Effector memory CD4-positive, alpha-beta T cell (primary cell): ENCODE measurements at places on chromosomes 1 and 21.

- no peak for DNase-seq
Observed at GRCh38 chr1:40884055-40884795, 22.1 kb upstream of the CITED4 start.

- no peak for DNase-seq
Observed at GRCh38 chr21:34886240-34887104, 162.6 kb downstream of the RUNX1 start.

GRCh38 chr1:165303386-165303785 lies 53.1 kb downstream of the LMX1A start:
- no peak for DNase-seq

- DNase-seq: no peak
Observed at GRCh38 chr1:178146436-178146835, 52.5 kb downstream of the RASAL2 start.

DNA sequence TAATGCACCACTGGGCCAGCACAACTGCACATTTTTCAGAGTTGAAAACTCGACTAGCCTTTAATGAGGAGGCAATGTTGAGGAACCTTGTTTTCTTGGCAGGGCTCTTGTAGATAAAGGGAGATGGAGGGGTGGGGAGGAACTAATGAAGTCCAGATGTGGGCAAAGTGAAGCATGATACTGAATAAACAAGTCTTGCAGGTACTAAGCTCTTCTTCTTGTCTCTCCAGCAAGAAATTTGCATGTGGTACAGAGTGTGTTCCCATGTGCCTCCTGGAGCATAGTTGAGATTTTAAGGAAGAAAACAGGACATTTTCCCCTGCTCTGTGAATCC lies 47.0 kb downstream of the PLPP3 start:
- no peak for DNase-seq

- DNase-seq: no peak
Observed at GRCh38 chr1:177146499-177146898, 18.0 kb downstream of the ASTN1 start.

- DNase-seq: no peak
Observed at GRCh38 chr1:157262891-157263290, 124.7 kb upstream of the ETV3 start.

DNA sequence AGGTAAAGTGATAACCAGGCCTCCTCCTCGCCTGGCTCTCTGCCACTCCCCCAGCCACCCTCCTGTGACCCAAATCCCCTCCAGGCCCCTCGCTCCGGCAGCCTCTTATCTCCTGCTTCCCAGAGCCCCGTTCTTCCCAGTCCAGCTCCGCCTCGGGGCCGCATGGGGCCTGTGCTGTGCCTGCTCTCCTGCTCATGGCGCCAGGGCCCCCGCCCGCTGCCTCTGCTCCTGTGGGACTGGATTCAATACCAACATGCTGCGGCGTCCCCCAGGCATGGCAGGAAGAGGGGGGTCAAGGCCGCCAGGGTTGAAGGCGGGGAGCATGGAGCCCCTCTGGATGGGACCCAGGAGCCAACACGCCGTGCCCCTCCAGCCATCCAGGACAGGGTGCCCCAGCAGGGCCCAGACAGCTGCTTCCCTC lies 213.0 kb upstream of the VAMP3 start:
- no peak for DNase-seq

GRCh38 chr1:23617084-23617521 lies 57.8 kb upstream of the ID3 start:
- DNase-seq: no peak

GRCh38 chr1:221228594-221228993 lies 349.4 kb downstream of the HLX start:
- DNase-seq: no peak

DNA sequence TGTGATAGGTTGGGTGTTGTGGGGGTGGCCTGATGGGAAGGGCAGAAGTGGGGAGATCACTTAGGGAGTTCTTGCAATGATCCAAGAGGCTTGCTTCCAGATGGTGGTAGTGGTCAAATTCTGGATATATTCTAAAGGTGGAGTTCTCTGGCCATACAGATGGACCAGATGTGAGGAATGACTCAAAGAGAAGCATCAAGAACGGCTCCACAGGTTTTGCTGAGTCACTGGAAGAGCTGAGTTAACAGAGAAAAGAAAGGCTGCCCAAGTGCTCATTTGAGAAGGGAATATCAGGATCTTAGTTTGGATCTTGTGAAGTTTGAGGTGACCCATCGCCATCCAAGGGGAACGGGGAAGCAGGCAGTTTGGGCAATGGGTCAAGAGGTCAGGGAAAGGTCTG lies 192.9 kb upstream of the GALNT2 start:
- no peak for DNase-seq

DNA sequence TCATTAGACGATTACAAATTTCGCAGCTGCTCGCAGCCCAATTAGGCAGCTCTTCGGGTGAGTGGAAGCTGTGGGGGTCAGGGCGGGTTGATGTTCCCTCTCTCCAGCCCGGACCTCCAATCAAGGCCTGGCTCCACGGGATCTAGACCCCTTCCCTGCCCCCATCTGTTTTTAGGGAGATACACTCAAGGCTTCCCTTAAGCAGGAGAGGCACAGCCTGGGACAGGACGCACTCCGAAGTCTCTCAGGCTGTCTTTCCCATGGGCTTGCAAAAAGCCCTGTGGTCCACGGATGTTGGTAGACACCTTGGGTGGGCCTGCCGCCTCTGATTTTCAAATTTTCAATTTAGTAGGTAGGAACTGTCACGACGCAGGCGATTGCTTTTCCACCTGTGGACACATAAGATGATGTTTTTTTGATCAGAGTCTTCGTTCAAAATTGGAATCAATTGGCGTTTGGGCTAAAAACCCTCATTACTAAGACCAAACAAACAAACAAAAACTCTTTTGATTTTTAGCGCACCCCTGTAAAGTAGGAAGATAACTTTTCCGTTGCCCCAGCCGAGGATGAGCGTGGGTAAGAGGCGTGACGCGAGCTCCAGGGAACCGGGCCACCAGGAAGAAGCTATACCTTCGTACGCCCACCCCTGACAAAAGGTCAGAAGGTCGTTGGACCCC lies 2.5 kb upstream of the LHX8 start:
- DNase-seq: no peak

- DNase-seq: no peak
Observed at GRCh38 chr1:45998020-45998617, 134.3 kb downstream of the PIK3R3 start.

DNA sequence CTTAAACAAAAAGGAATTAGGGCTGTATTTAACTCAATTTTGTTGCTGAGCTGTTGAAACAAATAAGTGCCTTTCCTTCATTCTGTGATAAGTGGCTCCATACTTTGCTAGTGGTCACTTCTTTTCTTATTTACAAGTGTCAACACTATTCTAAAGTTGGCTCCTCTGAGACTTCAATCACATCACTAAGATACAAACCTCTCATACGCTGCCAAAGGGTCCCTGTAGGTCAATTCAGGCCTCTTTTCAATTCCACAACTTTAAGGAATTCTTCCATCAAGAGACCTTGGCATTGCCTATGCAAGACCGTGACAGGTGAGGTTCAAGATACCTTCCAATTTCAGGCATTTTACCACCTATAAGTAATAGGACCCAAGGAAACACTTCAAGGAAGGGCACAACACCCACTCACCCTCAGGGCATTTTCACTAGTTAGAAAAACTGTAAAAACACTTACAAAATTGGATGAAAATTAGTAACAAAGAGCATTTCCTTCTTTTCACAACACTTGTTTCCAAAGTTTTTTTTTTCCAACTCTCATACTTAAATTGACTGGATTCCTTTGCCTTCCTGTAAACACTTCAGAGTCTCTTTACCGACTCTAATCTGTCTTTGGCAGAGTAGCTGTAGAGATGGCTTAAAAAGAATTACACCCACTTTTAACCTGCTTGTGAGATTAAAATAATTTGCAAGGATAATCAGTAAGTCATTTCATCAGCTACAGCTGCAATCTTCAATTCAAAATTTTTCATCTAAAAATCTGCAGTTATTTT lies 24.5 kb downstream of the SERBP1 start:
- no peak for DNase-seq

DNA sequence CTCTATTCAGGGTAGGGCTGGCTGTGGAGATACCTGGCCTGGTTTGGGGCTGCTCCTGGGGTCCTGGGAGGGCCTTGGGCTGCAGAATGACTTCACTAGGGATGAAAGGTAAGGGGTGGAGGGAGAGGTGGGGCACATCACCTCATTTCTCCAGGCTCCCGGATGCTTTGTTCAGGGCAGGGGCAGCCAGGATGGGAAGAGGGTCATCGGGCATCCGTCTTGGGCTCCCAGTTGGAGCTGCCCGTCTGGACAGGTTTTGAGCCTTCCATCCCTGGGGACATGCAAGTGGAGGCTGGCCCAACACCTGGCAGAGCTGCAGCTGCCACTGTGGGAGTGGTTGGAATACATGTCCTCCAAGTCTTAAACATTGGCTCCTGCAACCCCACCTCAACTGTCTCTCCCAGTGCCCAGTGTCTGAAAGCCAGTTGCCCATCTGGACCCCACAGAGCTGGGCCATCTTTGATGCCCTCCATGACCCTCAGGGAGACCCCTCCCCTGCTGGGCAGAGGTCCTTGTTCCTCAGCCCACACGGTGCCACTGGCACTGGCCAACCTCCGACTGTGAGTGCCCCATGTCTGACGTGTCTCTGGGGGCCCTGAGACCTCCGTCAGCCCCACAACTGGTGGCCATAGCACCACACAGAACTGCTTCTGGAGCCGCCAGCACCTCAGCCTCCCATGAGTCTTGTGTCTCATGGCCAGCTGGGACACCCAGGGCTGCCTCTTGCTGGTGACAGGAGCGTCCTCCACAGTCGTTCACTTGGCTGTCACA lies 52.8 kb downstream of the TRIM11 start:
- no peak for DNase-seq

GRCh38 chr1:205018381-205018780 lies 24.6 kb upstream of the CNTN2 start:
- DNase-seq: no peak

DNA sequence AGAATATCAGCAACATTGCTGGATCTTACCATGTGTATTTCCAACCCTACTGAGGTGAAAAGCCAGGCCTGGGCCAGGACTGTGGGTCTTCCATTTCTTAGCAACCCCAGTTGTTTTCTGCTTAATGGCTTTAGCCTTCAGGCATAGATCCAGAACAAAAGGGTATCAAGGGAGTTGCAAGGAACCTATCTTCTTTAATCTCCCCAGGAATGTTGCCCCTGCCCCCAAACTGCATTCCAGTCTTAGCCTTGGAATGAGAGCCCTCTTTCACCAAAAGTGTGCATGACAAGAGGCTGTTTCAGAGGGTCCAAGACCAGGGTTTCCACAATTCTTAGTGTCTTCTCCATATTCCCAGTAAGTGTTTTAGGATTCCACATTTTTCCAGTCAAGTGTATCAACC lies 87.9 kb upstream of the SOX13 start:
- DNase-seq: no peak

DNA sequence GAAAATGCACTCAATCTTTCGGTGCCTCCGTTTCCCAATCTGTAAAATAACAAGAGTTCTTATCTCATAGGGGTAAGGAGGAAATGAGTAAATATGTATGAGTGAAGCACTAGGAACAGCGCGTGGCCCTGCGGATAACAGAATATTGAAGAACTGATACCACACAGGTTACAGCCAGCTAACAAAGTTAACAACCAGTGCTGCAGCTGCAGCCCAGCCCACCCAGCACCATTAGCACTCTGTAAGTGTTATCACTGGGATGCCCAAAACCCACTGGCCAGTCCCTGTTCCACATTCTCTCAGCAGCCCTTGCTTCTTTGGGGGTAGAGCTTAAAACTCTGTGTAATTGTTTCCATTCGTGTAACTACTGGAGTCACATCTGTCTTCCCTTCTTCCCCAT lies 89.5 kb downstream of the VWA5B1 start:
- no peak for DNase-seq

- no peak for DNase-seq
Observed at GRCh38 chr1:84298684-84299535, 2.6 kb upstream of the SAMD13 start.

- DNase-seq: no peak
Observed at GRCh38 chr1:21311016-21311415, 20.8 kb upstream of the ECE1 start.

DNA sequence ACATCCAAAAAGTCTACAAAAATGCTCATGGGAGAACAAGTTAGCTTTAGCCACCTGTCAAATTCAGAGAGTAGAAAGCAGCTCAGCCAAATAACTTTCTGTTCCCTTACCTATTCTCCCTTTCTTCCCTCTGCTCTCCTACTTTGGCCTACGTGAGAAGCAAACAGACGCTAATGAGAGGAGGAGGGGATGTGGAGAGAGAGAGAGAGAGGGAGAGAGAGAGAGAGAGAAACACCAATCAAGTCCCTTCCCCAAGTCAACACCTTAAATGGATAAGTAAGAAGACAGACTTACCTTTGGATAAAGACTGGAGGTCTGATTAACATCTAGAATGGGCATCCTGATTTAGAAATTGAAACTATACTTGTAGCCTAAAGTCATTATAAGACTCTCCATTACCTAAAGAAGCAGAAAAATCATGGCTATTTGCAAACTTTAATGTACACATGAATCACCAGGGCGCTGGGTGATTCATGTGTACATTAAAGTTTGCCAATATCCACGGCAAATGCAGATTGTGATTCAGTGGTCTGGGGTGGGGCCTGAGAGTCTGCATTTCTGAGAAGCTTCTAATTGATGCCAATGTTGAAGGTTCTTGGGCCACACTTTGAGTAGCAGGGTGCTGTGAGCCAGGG lies 13.1 kb upstream of the DUSP12 start:
- no peak for DNase-seq

DNA sequence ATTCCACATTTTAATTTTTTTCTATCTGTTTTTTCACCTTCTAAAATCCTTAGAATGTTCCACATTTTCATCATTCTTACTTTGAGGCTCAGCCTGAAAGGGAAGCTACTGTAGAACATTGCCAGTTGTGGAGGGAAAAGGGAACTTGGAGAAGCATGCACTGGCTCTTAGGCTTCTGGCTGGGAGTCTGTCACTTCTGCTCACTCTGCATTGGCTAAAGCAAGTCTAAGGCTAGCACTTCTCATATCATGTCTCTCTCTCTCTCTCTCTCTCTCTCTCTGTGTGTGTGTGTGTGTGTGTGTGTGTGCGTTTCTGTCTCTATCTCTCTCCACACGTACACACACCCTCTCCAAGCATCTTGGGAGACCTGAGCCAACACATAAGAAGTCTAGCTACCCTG lies 49.6 kb upstream of the ADAR start:
- no peak for DNase-seq

- DNase-seq: no peak
Observed at GRCh38 chr1:1306661-1307260, 969 bp downstream of the ACAP3 start.

DNA sequence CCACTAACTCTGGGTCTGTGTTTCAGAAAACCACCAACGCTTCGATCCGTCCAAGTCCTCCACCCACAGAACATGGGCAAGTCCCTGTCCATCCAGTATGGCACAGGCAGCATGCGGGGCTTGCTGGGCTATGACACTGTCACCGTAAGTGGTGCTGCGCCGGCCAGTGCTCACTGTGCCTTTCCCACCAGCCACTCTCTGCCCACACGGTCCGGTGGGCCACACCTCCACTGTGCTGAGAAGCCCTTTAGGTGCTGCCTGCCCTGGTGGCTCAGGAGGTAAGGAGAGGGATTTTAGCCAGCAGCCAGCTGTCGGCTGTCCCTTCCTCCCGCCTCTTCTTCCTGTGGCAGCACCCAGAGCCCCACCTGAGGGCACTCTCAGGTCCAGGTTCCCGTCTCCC lies 33.9 kb downstream of the PROK1 start:
- no peak for DNase-seq

GRCh38 chr1:67264152-67264551 lies 43.5 kb upstream of the IL12RB2 start:
- no peak for DNase-seq

GRCh38 chr1:156664767-156665411 lies 12.3 kb downstream of the NES start:
- no peak for DNase-seq
